Left lung (tissue), 14 donors: ENCODE measurements at places on chromosomes 5 and 9.

- no peak for DNase-seq
Measured at GRCh38 chr9:20002011-20002410, 213.2 kb upstream of the SLC24A2 start.

- DNase-seq: no peak
Measured at GRCh38 chr5:113357696-113358476, 76.9 kb downstream of the TSSK1B start.

DNA sequence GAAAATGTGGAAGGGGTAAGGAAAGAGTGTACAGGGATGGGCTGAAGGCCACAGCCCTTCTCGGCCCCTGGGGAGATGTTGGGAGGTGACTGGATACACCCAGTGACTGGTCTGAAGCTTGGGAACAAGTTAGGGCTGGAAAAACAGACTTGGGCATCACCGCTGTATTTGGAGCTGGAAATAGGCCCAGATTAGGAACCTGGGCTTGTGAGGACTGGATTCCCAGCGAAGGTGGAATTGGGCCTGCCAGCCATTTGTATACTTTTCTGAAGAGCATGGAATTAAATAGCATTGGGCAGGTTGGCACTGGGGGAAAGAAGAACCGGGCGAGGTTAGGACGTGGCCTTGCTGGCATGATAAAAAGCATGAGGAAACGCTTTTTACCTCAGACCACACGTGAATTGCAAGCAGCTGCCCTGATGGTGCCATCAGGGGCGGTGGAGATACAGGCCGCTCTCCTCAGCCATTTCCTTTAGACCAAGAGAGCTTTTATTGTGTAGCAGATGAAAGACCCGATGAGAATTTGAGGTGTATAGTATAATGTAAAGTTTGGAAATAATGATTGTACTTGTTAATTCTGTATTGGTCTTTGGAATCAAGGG, 37.8 kb downstream of the OTULIN start:
- DNase-seq: no peak

DNA sequence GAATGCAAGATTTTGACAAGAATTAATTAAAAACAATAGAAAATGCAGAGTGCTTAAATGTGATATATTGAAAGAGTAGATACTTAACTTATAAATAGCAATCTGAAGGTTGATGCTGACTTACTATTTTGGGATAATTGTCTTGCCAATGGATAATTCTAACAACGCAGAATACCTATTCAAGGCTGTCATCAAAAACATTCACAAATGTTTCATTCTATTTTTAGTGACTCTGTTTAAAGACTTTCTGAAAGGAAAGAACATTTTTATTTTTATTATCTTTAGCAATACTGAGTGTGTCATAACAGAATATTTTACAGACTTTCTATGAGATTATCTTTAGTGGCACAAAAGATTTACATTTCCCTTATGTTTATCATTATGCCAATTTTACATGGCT, 38.1 kb downstream of the ANKRD55 start:
- no peak for DNase-seq

DNA sequence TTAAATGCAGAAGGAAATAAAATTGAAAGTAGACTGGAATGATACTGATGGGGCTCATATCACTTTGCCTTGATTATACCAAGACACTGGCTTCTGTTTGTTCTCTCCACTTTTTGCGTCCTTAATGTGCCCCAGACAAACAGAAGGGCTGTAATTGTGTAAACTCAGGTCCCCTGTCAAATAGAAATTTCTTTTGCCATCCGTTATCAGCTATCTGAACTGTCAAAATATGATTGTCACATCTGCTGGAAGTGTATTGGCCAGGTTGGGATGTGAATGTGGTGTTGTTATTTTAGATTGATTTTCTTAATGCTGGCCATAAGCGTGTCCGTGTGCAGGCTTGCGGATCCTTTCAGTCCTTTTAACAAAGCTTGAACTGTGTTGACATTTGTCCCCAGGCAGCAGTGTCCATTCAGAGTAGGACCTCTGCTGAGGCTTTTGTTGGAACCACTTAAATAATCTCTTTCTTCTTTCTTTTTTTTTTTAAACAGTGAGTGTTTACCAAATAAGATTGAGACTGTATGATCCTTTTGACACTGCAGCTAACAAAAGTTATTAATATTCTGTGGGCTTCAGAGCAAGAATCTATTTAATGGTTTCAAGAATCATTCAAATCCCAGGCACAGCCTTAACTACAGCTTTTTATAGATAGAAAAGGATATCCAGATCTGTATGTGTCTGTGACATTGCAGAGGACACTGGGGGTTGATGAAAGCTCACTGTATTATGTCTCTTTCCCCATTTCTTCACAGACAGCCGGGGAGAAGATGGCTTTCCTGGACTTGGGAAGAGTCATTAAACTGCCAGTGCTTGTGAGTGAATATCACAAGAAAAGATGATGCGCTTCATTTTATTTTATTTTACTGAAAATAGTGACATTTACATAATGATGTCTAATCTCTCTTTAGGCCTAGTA, 171.7 kb downstream of the ZNF608 start:
- DNase-seq: no peak

GRCh38 chr9:138022756-138023393, 145.3 kb downstream of the CACNA1B start:
- DNase-seq: no peak

DNA sequence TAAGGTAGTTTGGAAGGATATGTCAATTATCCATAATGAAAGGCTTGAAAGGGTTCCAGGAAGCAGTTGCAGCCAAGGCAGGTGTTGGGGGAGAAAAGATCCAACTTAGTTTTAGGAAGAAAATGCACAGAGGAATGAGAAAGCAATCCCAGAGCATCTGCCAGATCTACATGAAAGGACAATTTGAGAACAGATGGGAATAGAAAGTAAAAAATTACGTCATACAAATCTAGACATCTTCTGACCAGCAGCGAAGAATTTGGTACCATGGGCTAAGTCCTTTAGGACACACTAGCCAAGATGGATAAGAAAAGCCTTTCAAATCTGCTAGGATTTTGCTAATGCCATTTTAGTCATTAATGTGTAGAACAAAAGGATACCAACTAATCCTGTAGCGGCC, 244.1 kb upstream of the PRR16 start:
- no peak for DNase-seq

DNA sequence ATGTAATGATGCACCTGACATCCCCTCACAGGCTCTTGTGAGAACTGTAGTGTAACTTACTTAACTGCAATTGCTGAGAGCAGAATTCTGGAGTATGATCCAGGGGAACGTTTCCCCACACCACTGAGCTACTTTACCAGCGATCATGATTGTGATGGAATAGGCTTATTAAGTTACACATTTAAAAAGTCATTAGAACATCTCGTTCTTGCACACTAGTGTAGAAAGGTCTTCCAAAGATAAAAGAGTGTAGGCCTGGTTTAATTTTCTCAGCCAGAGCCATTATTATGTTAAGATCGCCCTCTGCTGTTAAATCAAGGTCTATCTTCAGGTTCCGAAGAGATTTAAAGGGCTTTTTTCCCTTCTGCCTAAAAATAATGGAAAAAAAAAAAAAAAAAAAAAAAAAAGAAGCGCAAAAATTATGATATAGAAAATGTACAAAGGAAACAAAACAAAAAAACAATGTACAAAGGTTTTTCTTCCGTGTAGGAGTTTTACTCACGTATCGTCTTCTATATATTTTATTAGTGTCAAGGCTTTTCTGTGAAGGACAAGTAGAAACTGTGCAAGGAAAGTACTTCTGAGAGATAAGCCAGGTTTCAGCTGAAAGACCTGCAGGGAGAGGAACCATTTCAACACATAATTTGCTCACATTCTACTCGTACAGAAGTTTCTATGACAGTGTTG, 18.6 kb upstream of the MOB3B start:
- peak; percentile 60 for DNase-seq

GRCh38 chr5:151675611-151676313, 11.0 kb downstream of the SPARC start:
- no peak for DNase-seq

DNA sequence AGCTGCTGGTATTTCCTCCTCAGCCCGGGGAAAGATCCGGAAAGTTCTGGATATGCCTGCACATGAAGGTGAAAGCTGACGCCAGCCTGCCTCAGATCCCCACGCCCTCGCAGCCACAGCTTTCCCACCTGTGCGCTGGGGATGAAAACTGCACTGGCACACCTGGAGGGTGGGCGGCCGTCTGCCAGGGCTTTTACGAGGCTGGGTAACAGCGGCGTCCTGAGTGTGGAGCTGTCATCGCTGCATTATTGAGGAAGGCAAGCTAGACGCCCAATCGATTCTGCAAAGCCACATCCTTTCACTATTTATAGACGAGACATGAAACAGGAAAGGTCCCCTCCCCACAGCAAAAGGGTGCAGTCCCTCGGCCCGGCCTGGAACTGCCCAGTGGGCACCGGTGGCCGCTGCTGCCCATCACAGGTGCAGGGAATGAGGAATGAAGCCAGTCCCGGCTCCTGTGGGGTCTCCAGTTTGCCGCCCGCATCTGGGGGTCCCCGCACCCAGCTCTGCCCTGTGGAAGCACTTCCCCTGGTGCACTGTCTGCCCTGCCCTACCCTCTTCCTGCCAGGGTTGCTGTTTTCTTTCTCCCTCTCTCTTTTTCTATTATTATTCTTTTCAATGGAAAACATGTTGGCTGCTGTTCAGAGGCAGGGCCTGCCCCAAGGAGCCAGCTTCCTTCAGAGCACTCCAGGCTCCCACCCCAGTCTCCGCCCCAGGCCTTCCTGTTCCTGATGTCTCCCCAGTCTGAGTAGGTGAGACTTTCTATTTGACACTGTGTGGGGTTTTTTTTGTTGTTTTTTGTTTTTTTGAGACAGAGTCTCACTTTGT, 7.0 kb downstream of the NOTCH1 start:
- DNase-seq: no peak

DNA sequence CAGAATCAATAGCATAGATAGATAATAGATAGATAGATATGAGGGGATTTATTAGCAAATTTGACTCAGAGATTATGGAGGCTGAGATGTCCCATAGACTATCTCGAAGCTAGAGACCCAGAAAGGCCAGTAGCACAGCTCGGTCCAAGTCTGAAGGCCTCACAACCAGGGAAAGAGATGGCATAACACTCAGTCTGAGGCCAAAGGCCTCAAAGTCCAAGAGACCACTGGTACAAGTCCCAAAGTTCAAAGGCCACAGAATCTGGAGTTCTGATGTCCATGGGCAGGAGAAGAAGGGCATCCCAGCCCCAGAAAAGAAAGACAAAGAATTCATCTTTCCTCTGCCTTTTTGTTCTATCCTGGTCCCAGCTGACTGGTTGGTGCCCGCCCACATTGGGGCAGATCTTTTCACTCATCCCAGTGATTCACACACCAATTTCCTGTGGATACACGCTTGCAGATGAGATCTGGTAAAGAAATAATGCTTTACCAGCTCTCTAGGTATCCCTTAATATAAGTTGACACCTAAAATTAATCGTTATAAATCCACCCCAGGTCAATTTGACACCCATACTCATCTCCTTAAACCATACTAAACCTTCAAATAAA, 127.8 kb upstream of the FBN2 start:
- no peak for DNase-seq

DNA sequence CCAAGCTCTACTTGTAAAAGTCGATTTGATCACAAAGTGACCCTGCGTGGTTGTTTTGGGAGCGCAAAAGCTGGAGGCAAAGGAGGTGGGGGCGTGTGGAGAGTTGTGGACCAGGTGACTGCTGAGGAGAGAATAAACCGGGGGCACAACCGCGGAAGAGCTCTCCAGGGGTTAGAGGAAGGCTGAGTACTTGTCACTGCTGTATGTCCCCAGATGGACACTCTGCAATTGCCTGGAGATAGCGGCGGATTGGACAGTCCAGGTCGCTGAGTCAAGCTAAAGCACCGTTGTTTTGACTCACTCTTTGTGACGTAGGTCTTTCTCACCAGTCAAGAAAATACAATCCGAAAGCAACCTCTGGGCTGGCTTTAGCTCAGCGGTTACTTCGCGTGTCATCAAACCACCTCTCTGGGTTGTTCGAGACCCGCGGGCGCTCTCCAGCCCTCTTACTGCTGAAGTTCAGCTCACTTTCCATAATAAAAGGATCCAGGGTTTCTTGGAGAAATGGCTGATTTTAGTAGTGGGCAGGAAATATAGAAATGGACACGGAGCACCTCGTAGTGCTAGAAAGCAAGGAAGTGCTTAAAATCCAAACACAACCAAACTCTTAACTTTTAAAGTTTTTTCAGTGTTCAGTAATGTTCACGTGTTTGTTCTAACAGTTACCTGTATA, 25.7 kb downstream of the ZMAT2 start:
- DNase-seq: peak; percentile 79

- DNase-seq: no peak
Measured at GRCh38 chr5:138955671-138956295, 80.6 kb upstream of the LRRTM2 start.

DNA sequence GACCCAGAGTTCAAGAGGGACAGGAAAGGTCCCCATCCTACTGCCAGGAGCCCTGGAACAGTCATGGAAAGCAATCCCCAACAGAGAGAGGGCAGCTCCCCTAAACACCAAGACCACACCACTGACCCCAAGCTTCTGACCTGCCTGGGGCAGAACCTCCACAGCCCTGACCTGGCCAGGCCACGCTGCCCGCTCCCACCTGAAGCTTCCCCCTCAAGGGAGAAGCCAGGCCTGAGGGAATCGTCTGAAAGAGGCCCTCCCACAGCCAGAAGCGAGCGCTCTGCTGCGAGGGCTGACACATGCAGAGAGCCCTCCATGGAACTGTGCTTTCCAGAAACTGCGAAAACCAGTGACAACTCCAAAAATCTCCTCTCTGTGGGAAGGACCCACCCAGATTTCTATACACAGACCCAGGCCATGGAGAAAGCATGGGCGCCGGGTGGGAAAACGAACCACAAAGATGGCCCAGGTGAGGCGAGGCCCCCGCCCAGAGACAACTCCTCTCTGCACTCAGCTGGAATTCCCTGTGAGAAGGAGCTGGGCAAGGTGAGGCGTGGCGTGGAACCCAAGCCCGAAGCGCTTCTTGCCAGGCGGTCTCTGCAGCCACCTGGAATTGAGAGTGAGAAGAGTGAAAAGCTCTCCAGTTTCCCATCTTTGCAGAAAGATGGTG, 31.6 kb downstream of the CD180 start:
- DNase-seq: peak; percentile 65

DNA sequence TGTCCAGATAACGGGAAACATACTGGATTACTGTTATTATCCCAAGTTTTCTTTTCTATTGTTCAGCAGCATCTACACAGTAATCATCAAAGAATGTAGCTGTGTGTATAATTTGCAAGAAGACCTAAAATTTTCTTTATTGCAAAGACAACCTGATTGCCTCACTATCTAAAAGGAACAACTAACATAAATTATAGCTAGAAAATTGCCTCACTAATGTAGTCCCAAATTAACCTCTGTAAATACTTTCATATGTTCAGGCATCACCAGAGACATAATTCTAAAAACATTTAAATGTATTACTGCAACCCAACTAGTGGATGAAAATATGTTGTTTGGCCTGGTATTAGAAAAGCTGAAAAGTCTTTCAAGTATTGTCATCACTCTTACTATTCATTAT, 275.4 kb downstream of the CDH12 start:
- DNase-seq: no peak

- no peak for DNase-seq
Measured at GRCh38 chr9:135414293-135414692, 65.3 kb upstream of the PPP1R26 start.

DNA sequence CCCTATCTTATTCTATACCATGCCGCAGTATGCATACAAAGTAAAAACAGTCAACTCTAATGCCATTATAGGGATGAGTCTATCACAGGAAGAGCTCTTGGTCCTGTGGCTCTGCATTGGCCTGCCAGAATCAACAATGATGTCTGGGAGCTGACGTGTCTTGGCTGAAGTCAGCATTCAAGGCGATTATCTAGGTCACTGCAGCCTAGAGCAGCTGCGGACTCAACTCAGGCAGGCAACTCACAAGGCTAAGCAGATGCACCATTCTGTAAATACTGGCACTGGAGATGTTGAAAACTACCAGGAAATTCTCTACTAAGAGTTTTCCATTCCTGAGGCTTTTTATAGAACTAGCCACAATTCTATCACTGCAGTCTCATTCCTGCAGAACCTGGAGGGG, 13.3 kb downstream of the SPATA9 start:
- no peak for DNase-seq
